Stimulated activated CD4-positive, alpha-beta T cell treated with anti-CD3 and anti-CD28 coated beads, TNF-alpha, amount 100 ng/mL, for 1 hour (primary cell): ENCODE measurements at places on chromosomes 4 and X.

GRCh38 chrX:3527811-3528210, 181.4 kb upstream of the MXRA5 start:
- no peak for DNase-seq

GRCh38 chr4:15714141-15714540, 11.3 kb downstream of the BST1 start:
- no peak for DNase-seq

GRCh38 chr4:77921701-77922100, 59.1 kb downstream of the MRPL1 start:
- no peak for DNase-seq

- DNase-seq = no peak
Measured at GRCh38 chr4:1384675-1385372, 21.4 kb downstream of the NKX1-1 start.

DNA sequence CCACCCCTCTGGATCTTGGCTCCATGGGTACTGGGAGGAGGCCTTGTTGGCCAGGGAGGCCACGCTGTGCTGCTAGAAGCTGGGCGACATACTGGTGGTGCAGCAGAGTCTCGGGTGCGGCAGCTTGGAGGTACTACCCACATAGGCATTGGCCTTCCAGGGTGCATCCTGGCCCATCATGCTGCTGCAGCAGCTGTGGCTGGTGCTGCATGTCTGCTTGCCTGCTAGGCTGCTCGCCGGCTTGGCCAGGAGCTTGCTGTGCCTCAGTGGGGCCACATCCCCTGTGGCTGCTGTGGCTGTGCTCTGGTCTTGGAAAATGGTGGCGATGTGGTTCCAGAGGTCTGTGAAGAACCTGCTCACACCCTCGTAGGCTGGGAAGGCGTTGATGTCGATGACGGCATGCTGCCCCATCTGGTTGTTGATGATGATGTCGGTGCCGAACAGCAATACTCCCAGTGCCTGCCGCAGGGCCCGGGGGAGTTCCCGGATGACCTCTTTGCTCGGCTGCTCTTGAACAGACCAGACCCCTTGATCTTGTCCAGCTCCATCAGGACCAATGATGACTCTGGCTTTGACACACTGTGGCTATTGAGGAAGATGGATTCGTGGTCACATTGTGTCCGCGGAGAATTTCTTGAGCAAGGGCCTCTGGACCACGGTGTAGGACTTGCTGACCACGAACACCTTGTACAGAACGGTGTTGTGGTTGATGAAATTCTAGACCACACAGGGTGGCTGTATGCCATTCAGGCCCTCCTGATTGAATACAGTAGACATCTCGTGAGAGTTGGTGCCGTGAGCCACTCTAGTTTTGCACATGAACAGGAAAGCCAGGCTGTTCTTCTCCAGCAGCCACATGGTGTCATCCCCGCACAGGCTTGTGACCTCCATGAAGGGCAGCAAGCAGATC, 11.8 kb downstream of the RBM10 start:
- no peak for DNase-seq

- DNase-seq = no peak
Measured at GRCh38 chrX:20481632-20482031, 214.9 kb upstream of the RPS6KA3 start.

DNA sequence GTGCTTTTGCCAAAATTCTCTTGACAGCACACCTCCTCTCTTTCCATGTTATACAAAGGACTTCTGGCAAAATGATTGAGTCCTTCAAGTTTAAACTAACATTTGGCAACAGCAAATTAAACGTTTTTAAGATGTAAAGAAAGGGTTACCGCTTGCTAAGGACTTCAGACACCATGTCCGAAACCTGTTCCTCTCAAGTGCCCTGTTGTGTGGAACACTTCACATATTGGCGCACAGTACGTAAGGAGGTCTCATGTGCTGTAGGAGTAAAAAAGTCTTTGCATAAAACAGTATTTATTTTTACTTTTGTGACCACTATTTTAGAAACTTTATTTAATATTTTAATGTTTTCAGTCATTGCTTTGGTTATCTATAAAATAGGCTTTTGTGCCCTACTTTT, 33.7 kb upstream of the HPRT1 start:
- no peak for DNase-seq

- no peak for DNase-seq
Measured at GRCh38 chrX:637660-638481, 7.3 kb downstream of the SHOX start.

DNA sequence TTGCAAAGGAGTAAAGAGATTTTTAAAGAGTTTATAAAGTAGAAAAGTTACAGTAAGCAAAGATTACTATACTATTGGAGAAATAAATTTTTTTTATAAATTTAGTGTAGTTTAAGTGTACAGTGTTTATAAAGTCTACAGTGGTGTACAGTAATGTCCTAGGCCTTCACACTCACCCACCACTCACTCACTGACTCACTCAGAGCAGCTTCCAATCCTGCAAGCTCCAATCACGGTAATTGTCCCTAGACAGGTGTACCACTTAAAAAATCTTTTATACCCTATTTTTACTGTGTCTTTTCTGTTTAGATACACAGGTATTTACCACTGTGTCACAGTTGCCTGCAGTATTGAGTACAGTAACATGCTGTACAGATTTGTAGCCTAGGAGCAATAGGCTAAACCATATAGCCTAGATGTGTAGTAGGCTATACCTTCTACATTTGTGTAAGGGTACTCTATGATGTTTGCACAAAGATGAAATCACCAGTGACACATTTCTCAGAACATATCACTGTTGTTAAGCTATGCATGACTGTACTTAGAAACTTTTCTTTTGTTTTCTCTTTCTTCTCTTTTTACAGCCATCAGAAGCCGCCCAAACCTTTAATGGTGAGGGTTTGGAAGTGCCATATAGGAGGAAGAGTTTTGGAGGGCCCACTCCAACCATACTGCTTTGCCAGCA, 11.8 kb upstream of the SH3RF1 start:
- no peak for DNase-seq

GRCh38 chr4:164892018-164892417, 15.0 kb downstream of the APELA start:
- DNase-seq = no peak

DNA sequence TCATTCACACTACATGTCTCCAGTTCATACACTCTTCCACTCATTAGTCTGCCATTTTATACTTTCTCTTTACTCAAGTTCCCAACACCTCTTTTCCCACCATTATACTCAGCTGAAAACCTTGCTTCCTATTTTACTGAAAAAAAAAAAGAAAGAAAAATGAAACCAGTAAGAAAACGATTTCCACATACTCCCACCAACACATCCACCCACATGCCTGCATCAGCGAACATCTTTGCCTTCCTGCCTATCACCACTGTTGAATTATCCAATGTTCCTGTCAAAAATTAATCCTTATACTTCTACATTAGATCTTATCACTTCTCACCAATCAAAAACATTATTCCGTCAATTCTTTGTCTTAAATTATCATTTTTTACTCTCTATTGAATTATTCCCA, 188.1 kb upstream of the FAM241A start:
- no peak for DNase-seq

- DNase-seq = no peak
Measured at GRCh38 chrX:51614353-51615012, 4.2 kb downstream of the CENPVL3 start.

GRCh38 chr4:37450911-37451310, 206.4 kb downstream of the NWD2 start:
- no peak for DNase-seq

DNA sequence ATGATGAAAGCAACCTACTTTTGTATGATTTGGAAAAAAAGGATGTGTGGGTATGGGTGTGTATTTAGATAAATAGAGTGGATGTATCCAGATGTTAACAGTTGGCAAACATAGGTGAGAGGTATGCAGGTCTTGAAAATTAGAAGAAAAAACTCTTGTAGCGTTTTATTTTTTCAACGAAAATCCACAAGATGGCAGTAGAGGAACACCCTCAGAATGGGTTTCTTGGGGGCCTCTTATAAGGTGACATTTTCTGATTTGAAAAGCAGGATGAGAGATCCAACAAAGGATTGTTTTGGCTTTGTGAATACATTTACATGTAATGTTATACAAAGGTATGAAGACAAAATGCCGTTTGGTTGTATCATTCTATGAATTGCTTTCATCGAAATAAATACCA, 68.3 kb downstream of the FMR1NB start:
- DNase-seq = no peak

DNA sequence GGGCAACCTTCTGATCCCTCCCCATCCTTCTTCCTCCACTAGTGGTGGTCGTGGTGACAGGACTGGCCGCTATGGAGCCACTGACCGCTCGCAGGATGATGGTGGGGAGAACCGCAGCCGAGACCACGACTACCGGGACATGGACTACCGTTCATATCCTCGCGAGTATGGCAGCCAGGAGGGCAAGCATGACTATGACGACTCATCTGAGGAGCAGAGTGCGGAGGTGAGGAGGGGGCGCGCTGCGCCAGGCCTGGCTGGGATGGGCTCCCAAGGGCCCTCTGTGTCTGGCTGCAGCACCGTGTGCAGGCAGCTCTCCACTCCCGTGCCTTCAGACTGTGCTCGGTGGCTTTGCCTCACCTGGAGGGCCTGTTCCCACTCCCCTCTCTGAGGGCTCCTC, 24.3 kb downstream of the RBM10 start:
- DNase-seq = no peak

GRCh38 chrX:71393919-71394318, 27.8 kb downstream of the TAF1 start:
- no peak for DNase-seq

DNA sequence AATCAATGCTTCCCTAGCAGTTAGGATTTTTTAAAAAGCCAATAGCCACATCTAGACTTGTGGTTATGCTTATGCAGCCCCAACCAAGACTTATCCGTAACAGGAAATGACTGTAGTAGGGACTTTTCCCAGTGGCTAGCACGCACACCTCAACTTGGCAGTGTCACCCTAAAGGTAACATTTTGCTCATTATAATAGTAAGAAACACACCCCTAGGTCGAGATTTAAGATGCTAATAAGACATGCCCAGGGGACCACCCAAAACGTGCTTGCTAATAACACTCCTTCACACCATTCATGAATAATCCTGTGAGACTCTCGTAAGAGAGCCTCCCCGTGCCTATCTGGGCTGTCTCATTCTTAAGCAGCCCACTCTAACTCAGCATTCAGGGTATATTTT, 195.3 kb downstream of the CHIC1 start:
- no peak for DNase-seq

GRCh38 chr4:159447296-159447695, 344.4 kb downstream of the RAPGEF2 start:
- DNase-seq = no peak

GRCh38 chrX:44157283-44157682, 184.1 kb upstream of the NDP start:
- DNase-seq = no peak
